CD4-positive, alpha-beta T cell treated with Interleukin-10 for 1 hour (primary cell): ENCODE measurements at places on chromosomes 6 and 20.

DNA sequence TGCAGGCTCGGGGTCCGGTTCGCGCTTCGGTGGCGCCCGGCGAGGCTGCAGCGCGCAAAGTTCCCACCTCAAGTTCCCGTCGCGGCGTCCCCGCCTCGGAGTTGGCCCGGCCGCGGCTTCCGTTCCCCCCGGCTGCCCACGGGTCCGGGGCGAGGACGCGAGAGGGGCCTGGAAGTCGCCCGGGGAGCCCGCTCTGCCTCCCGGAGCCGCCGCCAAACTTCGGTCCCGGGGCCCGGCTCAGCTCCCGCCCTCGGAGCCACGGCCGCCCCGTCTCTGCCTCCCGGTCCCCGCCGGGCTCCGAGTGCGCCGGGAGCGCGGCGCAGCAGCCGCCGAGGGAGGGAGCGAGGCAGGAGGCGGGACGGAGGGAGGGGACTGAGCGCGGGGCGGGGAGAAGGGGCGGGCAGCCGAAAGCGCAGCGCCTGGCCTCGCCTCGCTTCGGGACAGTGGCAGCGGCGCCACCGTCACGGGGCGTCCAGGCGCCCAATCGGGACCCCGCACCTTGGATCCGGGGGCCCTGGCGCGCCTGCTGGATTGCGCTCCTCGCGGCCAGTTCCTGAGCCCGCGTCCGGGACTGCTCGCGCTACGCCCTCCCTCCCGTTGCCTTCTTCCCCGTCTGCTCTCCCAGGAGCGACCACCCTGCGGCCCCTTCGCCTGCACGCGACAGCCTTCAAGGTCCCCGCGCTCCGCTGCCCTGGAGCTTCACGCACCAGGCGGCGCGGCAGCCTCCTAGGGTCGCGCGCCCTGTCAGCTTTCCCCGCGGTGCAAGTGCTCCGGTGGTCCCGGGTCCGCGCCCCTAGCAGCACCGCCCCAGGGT, at the start of gene KCNG1:
TSS of gene KCNG1 (minus strand) at position 305 of the 814 bp plus-strand sequence. CDS start 12,769 bp downstream, outside the sequence.
- peak; percentile 13 for DNase-seq

- no peak for DNase-seq
Measured at GRCh38 chr6:117591405-117591804, 10.9 kb downstream of the GOPC start.

DNA sequence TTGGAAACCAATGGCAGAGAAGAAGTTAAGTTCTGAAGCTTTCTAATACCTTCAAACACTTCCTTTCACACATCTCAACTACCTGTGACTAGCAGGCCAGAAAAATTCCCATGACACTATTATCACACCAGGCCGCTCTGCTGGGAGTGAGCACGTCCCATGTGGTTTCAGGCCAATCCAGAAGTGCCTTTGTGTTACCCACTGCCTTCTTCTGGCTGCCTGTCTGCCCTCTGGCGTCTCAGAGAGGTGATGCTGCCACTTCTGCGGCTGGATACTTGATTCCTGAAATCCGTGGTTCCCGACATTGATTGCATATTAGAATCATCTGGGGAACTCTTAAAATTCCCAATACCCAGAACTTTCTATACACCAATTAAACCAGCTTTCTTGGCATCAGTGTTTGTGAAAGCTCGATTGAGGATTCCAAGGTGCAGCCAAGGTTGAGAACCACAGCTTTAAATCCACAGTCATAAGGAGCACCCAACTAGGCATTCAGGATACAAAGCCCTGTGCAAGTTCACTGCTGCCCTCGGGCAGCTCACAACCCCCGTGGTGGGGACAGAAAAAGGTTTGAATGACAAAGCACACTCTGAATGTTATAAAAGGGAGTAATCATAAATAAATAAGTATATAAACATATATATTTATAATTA, 65.6 kb downstream of the STMND1 start:
- no peak for DNase-seq

- no peak for DNase-seq
Measured at GRCh38 chr6:90020746-90021145, 126.5 kb downstream of the GJA10 start.

DNA sequence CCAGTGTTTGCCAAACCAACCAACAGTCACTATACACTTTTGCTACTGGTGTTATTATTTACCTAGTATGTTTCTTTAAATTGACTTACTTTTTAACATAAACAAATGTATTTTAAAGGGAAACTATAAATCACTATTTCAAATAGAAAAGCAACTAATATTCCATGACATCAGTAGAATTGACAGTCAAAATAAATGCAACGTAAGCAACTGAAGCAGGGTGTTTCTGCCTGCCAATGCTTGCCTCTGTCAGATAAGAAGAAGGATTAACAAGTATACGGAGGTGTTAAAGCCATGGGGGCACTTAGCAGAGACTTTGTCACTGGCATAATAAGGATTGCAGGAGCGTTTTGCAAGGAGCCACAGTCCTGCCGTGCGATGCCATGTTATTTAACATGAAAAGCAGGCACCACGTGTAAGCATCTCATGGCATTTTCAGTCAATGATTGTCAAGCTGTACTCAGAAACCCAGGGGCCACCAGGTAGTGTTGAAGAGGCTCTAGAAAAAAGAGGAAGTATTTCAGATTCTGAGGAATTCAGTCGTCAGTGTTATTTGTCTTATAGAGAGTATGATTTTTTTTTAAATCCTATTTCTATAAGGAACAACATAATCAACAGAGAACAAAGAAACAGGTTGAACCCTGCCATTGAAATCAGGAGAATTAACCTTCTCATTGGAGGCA, 131.7 kb downstream of the BFSP1 start:
- DNase-seq, result no peak

DNA sequence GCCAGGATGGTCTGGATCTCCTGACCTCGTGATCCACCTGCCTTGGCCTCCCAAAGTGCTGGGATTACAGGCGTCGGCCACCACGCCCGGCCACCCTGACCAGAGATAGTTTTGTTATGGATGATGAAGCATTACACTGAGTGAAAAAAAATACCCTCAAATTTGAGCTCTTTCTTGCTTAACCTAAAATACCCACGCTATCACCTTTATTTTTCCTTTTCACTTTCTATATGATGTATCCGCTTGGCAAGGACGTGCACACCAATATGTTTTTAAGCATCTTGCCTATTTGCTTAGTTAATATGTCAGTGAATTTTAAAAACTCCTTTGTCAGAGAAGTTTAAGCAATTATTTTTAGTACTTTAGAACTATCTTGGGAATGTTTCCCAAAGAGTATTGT, 150.4 kb downstream of the INSM1 start:
- no peak for DNase-seq

DNA sequence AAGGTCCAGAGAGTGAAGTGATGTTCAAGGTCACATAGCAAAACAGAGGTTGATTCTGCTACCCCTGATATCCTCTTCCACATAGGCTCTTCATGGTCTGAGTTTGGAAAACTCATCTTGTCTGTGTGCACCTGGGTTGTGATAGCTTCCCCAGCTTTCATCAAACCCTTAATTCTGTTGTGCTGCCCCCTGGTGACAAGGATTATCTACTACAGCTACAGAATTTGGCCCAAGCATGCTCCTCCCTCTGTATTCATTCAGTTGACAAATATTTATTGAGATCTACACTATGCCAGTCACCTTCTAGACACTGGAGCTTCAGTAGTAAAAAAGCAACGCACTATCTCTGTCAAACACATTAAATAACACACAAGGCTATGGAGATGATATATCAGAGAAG, 50.4 kb downstream of the SMPDL3A start:
- peak; percentile 51 for DNase-seq
